ENCODE measurements at places on chromosomes 3 and 15. TPM values are rescaled to one million over a fixed set of nuclear protein-coding genes. Genes with fewer than 3 reads are reported as not detected.

Gene FBXO40
- not detected for total RNA-seq

DNA sequence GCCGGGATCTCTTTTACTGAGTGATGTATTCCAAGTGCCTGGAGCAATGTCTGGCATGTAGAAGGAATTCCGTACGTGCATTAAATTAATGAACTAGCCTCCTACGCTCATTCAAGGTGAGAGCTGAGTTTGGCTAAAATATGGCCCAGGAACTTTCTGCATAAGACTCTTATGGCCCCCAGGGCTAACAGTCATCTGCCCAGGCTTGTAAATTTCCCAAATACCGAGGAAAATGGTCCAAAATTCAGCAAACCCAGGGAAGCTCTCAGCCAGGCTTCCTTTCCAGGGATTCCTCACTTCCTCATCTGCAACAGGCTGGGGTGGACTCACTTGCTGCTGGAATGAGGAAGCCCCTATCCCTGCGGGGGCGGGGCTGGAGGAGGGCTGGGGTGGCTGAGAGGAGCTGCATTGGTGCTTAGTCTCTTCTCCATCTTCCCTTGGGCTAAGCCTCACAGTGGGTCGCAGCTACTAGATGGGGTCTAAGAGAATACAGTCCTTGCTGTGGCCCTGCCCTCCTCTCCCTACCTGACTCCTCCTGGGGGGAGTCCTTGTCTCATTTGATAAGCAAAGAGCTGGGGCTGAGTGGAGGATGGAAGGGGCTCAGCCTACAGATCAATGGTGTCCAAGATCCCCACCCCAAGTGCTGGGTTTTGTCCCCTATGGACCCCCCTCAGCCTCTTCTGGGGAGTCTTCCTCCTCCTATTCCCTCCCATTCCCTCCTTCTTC, 28.5 kb upstream of the APOD start:
- peaks cover 5% of the 10 kb centered on the region for H3K27me3 ChIP-seq
- no peaks in the 10 kb centered on the region for H3K4me1 ChIP-seq
- no peak overlapping the region for H3K27ac ChIP-seq
- DNase-seq, result peak; percentile 45

Gene EIF5A2
- total RNA-seq, result 13.3 TPM

Gene PP2D1
- total RNA-seq, result not detected

DNA sequence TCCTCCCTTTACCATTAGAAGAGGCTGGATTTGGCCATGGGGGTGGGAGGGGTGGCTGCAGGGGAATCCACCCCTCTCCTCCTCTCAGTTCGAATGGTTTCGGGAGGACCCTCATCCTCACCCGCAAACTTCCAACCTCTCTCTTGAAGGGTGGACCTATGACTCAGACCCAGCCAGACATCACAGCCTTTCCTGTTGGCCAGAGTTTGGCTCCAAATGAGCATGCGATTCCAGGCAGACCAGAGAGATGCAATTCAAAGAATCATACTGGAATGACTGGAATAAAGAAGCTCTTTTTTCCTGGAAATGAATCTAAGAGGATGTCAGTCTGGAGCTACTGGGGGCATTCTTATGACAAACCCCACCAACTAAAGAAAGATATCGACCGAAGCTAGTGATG, 516.7 kb upstream of the MDFIC2 start:
- peak overlapping the region; percentile 88 for H3K27ac ChIP-seq
- H3K4me1 ChIP-seq, result peaks cover 45% of the 10 kb centered on the region
- DNase-seq, result peak; percentile 51
- H3K4me3 ChIP-seq, result peak overlapping the region; percentile 45

GRCh38 chr15:100114100-100114499, 227.7 kb downstream of the ADAMTS17 start:
- no peaks in the 10 kb centered on the region for H3K36me3 ChIP-seq
- DNase-seq, result peak; percentile 97
- peak overlapping the region; percentile 87 for H3K27ac ChIP-seq
- peaks cover 44% of the 10 kb centered on the region for H3K4me1 ChIP-seq
- H3K4me3 ChIP-seq, result peak overlapping the region; percentile 68
- H3K27me3 ChIP-seq, result no peaks in the 10 kb centered on the region

GRCh38 chr15:99931703-99932603, 198.7 kb upstream of the LYSMD4 start:
- H3K4me3 ChIP-seq, result no peak overlapping the region
- peaks cover 4% of the 10 kb centered on the region for H3K27me3 ChIP-seq
- peaks cover 5% of the 10 kb centered on the region for H3K4me1 ChIP-seq
- H3K36me3 ChIP-seq, result no peaks in the 10 kb centered on the region

DNA sequence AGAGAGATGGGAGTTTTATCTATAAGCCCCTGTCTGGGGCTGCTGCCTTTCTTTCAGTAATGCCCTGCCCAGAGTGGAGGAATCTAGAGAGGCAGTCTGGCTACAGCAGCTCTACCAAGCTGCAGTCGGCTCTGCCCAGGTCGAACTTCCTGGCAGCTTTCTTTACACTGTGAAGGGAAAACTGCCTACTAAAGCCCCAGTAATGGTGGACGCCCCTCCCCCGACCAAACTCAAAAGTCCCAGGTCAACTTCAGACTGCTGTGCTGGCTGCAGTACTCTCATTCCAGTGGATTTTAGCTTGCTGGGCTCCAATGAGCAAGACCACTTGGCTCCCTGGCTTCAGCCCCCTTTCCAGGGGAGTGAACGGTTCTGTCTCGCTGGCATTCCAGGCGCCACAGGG, 65.9 kb upstream of the RARB start:
- H3K4me3 ChIP-seq, result no peak overlapping the region
- no peaks in the 10 kb centered on the region for H3K4me1 ChIP-seq
- no peaks in the 10 kb centered on the region for H3K36me3 ChIP-seq
- no peak for DNase-seq
- H3K27ac ChIP-seq, result no peak overlapping the region
- no peaks in the 10 kb centered on the region for H3K27me3 ChIP-seq

Gene MAGI1
- 66.6 TPM for total RNA-seq

DNA sequence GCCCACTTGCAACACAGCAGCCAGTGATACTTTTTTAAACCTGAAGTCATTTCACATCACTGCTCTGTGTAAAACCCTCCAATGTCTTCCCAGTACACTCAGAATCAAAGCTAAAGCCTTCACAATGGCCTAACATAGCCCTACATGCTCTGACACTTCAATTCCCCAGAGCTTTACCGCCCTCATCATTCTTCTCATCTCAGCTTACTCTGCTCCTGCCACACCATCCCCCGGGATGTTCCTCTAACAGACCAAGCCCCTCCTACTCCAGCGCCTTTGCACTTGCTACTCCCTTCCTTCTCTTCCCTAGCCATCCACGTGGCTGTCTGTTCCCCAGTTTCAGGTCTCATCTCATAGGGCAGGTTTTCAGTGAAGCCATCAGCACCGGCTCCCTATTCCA, 194.0 kb downstream of the SSR3 start:
- H3K36me3 ChIP-seq, result no peaks in the 10 kb centered on the region
- H3K27me3 ChIP-seq, result no peaks in the 10 kb centered on the region
- no peak overlapping the region for H3K4me3 ChIP-seq
- H3K4me1 ChIP-seq, result no peaks in the 10 kb centered on the region
- H3K27ac ChIP-seq, result no peak overlapping the region

DNA sequence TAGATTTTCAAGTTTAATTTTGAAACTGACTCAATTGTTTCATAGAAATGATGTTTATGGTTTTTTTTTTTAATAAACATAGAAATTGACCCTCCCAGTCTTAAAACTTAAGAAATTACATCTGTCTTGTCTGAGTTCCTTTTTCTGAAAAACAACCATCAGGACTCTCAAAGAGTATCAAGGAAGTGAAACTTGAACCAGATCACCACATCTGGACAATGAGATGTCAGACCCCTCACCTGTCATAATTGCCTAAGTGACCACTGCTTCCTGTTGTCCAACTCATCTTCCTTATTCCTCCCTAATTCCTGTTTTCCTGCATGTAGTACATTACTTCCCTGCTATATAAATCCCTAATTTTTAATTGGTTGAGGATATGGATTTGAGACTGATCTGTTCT, 441.5 kb upstream of the ARHGEF26 start:
- H3K27ac ChIP-seq, result no peak overlapping the region
- H3K27me3 ChIP-seq, result no peaks in the 10 kb centered on the region
- no peaks in the 10 kb centered on the region for H3K4me1 ChIP-seq
- no peak overlapping the region for H3K4me3 ChIP-seq
- DNase-seq, result no peak

- no peaks in the 10 kb centered on the region for H3K27me3 ChIP-seq
- H3K36me3 ChIP-seq, result peaks cover 7% of the 10 kb centered on the region
Measured at GRCh38 chr3:30639937-30640336, 33.5 kb downstream of the TGFBR2 start.

GRCh38 chr3:9168241-9168741, 81.2 kb downstream of the SRGAP3 start:
- no peak for DNase-seq
- no peaks in the 10 kb centered on the region for H3K36me3 ChIP-seq
- H3K4me1 ChIP-seq, result no peaks in the 10 kb centered on the region
- no peaks in the 10 kb centered on the region for H3K27me3 ChIP-seq

DNA sequence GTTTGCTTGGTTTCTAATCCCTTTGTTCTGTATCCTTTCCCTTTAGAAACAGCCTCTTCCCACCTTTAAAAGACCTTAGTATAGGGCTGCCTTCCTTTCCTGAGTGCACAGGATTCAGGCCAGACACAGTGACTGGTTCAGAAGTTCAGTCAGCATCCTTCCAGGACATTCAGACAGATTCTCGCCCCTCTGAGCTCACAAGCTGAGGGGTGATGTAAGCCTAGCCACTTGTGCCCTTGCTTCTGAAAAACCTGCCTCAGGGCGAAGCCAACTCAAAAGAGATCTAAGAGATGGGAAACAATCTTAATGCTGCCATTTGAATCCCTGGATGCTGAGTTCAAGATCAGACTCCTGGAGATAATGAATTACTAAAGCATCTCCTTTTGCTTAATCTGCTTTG, 6.7 kb upstream of the NSMCE3 start:
- H3K4me3 ChIP-seq, result no peak overlapping the region
- DNase-seq, result no peak
- no peaks in the 10 kb centered on the region for H3K27me3 ChIP-seq
- peaks cover 14% of the 10 kb centered on the region for H3K4me1 ChIP-seq

- peaks cover 35% of the 10 kb centered on the region for H3K36me3 ChIP-seq
Measured at GRCh38 chr15:82540055-82540983, at the start of gene RPS17. TSS of gene RPS17 (minus strand) at chr15:82540457. CDS start at chr15:82540428, 29 bp downstream.

DNA sequence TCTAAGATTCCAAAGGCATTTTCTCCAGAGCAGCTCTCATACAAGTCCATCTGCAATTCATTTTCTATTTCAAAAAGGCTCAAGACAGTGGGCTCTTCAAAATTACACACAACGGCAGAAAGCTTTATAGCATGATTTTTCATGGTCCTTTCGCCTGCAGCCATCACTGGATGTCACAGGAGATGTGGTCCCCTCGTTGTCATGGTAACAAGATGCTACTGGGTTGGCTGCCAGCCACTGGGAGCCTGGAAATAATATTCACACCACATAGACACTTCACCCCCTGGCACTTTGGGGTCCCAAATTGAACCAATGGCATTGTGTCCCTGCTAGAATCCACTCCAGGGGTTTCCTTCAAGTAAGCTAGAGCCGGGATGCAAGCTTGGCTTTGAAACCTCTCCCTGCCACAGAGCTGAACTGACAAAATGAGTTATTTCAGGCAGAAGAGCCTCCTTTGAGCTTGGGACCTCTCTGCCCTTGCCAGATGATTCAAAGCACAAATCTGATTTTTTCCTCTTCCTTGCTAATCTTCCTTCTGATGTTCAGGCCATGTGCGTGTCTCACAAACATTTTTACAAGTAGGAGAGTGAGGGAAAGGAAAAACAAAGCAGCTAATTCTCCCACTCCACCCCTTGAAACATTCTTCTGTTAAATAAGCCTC, 512.6 kb upstream of the ADAMTS9 start:
- no peaks in the 10 kb centered on the region for H3K27me3 ChIP-seq
- no peaks in the 10 kb centered on the region for H3K4me1 ChIP-seq
- DNase-seq, result no peak
- H3K36me3 ChIP-seq, result no peaks in the 10 kb centered on the region
- no peak overlapping the region for H3K27ac ChIP-seq

Gene FOXB1
- not detected for total RNA-seq

Gene CLDN11
- total RNA-seq, result 50.3 TPM
